ENCODE measurements at places on chromosomes 1 and 21.

DNA sequence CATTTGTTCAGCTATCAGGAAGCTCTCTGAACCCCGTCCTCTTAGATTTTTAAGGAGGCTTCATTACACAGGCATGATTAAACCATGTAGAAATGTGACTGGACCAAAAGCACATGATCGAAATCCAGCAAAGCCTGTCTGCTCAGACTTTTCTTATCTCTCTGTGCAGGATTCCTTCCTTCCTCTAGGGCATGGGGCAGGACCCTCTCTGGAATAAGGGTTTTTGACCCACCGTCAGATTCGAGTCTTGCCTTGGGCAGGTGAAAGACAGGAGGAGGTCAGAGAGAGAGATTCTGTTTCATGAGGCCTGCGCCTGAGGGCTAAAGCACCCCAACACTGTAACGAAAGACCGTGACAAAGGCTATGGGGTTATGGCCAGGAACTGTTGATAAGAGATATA is 136.8 kb downstream of the RHOU start:
- no peak for DNase-seq

- peak; percentile 11 for DNase-seq
Observed at GRCh38 chr1:231040019-231040799, at the start of gene FAM89A. FAM89A (minus strand) TSS chr1:231040254; CDS start chr1:231040211, 43 bp downstream.

DNA sequence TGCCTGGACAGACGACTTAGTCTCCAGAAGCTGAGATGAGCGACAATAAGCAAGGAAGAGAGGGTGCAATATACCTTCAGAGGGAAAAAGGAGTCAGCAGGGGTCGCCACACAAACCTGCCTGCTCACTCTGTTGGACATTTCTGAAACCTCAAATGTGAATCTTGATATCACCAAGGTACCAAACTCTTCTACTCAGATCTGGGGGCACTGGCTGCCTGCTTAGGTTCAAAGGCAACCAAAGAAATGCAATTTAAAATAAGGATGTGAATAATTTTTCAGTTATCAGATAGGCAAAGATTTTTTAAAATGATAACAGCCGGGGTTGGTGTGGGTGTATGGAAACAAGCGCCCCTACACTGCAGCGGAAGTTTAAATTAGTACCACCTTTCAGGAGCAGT is 164.2 kb downstream of the HIVEP3 start:
- peak; percentile 31 for DNase-seq

DNA sequence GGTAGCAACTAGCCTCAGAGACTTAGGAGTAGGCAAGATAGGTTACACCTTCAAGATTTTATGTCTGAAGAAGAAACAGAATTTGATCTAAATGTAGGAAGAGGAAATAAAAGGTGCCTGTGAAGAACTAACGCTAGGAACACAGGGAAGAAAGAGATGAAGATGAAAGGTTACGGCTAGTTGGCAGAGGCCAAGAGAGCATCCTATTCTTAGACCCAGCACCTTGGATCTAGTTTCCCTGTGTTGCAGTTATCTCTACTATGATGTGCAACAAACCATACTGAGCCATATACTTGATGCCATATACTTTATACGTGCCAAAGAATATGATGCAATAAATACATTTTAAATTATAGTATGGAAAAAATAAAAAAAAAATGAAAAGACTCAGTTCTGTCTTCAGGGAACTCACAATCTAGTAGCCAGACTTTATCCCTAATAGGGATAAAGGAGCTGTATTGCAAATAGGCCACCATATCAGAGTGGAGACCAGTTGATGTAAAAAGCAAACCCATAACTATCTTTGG is 181.1 kb downstream of the PBX1 start:
- DNase-seq, result no peak

- DNase-seq, result no peak
Observed at GRCh38 chr1:9654834-9655723, 3.5 kb downstream of the PIK3CD start.

- DNase-seq, result no peak
Observed at GRCh38 chr1:4657960-4658541, 3.6 kb downstream of the AJAP1 start.

DNA sequence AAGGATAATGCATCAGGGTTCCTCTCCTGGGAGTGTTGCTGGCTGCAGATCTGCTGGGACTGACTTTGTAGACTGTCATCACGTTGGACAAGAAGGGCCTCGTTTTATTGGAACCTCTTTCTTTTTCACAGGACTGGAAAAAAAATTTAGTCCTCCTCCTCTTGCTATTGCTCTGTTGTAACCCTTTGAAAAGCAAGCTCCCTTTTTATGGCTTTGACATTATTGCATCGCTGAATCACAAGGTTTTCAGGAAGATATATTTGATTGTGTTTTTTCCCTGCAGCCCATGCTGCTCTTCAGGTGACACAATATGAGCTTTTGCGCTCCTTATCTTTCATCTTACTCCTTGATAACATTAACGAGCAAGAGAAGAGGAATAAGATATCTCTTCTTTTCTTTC is 290.9 kb downstream of the CAMTA1 start:
- DNase-seq, result no peak

DNA sequence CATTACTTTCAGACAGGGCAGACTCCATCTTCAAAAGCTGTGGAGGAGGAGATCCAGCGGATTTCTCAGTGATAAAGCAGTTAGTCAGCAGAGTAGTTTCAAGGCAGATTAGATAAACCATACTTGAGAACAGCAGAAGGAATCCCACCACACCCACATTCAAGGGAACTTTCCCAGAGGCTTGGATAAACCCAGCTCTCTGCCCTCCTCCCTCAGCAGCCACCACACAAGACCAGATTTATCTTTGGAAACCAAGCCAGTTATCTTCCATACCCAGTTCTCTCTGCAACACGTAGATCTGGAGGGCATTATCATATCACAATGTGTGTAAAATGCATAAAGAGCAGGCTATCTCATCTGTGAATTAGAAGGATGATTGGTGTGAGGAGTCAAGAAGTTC is 40.2 kb downstream of the GFI1 start:
- DNase-seq, result no peak

- no peak for DNase-seq
Observed at GRCh38 chr1:12457771-12458170, 160.2 kb downstream of the DHRS3 start.

DNA sequence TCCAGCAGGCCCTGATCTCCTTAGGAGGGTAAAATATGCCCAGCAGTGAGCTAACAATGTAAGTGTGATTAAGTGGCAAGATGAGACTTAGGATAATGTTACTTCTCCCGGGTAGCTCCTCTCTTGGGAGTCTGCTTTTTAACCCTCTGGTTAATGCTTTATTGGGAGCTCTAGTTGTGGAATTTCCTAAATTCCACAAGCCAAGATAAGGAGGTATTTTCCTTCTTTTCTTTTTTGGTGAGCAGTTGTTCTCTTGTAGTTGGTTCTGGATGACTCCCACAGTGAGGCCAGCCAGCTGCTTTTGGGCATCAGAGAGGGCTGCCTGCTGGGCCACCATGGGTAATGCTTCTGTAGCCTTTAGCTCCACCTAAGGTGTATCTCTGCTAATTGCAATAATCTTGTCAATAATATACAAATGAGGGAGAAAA is 19.3 kb downstream of the C1orf52 start:
- DNase-seq, result no peak

DNA sequence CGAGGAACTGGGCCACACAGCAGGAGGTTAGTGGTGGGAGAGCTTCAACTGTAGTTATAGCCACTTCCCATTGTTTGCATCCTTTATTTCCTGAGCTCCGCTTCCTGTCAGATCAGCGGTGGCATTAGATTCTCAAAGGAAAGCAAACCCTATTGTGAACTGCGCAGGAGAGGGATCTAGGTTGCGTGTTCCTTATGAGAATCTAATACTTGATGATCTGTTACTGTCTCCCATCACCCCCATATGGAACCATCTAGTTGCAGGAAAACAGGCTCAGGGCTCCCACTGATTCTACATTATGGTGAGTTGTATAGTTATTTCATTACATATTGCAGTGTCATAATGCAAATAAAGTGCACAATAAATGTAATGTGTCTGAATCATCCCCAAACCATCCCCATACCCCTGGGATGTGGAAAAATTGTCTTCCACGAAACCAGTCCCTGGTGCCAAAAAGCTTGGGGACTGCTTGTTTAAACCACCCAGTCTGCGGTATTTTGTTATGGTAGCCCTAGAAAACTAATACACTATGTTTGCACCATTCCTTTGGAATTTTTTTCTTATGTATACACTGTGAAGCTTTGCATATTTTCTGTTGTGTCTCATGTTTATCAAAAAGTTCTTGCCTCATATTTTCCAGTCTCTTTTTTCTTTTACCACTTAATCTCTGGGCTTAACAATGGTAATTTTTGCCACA is 136.6 kb upstream of the IVNS1ABP start:
- no peak for DNase-seq

DNA sequence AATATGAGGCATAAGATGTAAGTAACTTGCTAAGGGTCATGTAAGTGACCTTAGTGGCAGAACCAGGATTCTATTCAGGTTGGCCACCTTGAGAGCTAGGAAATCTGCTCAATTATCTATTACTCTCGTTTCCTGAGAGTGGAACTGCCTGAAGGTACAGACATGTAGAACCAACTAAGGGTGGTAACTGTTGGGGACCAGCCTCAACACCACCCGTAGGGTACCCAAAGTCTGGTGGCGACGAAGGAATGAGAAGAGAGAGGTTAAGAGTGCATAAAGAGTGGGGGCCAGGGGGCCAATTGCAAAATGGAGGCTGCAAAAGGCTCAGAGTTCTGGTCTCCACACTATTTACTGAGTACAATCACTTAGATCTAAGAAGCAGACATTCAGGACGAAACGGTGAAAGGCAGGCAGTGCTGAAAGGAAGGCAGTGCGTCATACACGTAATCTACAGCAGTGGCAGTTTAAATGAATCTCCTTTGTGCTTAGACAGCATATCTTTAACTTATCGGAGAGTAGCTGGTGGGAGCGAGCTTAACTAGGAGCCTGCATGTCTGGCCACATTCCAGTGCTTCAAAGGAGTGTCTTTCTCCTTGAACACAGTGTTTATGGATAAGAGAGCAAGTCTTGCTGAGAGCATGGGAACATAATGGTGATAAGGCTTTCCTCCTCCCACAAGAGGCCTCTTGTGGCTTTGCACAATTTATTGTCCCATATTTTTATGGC is 25.0 kb downstream of the SRSF4 start:
- no peak for DNase-seq

DNA sequence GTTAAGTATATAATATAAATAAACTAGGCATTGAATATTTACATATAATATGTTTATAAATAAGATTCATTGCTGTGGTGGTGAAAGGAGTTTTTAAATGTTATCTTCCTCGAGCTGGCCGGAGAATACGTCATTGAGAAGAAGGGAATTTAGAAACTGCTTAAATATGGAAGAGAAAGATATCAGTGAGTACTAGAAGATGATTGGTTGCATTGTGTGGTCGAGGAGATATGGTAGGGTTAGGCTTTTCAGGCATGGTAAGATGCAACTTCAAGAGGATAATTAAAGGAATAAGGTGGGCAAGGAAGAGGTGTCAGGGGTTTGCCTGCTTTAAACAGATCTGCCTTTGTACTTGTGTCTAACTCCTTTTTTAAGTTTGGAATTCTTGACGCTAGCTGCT is 73.5 kb downstream of the RPS6KC1 start:
- DNase-seq, result no peak

- no peak for DNase-seq
Observed at GRCh38 chr21:41068496-41068895, 99.5 kb upstream of the BACE2 start.

- peak; percentile 25 for DNase-seq
Observed at GRCh38 chr1:41622859-41623732, 138.6 kb upstream of the EDN2 start.

DNA sequence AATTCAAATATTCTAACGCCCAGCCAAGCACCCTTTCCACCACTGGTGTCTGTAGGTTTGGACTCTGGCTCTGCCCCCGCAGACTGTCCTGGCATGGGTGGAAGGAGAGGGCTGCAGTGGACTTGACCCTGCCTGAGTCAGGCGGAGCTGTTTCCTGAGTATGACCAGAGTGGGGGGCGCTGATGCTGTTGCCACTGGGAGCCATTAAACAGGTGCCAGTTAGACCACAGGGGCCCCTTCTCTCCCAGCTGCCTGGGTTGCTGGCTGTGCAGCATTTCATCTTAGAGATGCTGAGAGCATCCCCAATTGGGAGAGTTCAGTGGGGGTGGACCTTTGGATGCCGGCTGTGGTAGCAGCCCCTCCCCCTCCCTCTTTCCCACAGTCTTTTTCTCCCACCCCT is 539.5 kb downstream of the MATN1 start:
- no peak for DNase-seq

DNA sequence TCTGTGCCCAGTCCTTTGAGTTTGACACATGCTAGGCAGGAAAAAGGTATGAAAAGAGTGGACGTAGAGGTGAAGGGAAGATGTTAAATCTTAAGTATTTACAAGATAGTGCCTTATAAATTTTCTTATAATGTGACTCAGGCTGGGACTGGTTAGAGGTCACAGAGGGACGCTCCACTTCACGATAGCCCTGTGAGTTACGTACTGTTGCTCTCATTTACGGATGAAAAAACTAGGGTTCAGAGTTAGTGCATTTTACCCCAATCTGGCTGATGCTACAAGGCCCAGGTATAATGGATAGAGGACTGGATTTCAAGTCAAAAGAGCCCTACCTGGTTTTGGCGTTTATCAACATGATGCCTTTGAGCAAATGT is 1.4 kb upstream of the TUT4 start:
- DNase-seq, result no peak

DNA sequence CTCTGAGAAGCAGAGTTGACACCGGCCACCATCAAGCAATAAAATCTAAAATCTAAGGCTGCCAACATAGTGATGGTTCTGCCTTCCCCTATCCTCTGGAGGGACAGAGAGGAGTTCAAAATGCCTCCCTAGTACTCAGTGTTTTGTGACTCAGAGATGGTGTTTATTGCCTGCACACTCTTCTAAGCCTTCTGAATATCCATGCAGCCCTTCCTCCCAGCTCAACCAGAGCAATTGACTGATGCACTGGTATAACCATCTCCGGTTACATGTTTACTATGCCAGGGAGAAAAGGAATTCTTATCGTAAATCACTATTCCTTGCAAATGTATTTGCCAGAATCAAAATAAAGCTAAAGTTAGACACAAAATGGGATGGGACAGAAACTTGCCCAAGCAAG is 132.9 kb upstream of the RAB4A start:
- no peak for DNase-seq

- no peak for DNase-seq
Observed at GRCh38 chr1:156949127-156949526, 28.7 kb downstream of the LRRC71 start.

- DNase-seq, result no peak
Observed at GRCh38 chr1:107172450-107173170, 31.8 kb downstream of the NTNG1 start.

DNA sequence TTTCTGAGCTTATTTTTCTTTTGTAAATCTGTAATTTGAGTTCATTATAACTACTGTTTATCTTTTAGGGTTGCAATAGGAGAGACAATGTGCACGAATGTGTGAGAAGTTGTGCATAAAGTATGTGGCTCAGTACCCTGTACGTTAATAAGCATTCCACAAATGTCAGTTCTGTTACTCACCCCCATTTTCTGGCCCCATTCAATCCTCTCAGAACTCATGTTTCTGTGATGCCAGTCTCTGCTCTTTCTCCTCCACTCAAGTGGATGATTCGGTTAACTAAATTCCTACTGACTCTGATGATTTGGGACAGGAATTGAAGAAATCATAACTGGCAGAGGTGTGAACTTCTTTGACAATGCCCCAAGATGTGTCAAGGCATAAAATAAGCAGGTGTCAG is 10.2 kb upstream of the DMRTB1 start:
- DNase-seq, result no peak

GRCh38 chr1:151611288-151611790 is 511 bp upstream of the SNX27 start:
- DNase-seq, result peak; percentile 81

All from Kasumi-1 (cell line).